IPS DF 6.9 (cell line): ENCODE measurements at places on chromosomes 2 and 18.
A peak's percentile ranks its signal among the peaks of the same experiment; 100 is the strongest.

DNA sequence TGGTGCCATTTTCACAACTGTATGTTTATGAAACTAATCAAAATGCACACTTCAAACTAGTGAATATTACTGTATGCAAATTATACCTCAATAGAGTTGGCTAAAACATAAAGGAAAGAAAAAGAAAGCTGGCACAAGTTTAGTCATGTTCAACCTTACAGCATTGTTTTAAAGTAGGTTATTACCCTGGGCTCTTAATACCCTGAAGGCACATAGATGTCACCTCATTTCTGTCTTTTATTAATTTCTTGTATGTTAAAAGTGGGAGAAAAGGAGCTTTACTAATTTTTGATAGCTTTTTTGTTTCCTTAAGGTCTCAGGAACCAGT lies 32.7 kb downstream of the TMEM131 start:
- no peak overlapping the region for H3K4me3 ChIP-seq
- no peak overlapping the region for H3K27ac ChIP-seq
- H3K27me3 ChIP-seq: no peaks in the 10 kb centered on the region

GRCh38 chr2:218859556-218859987 lies at the start of gene WNT6:
WNT6 (plus strand) TSS chr2:218859805; CDS start chr2:218860038, 233 bp downstream.
- H3K4me1 ChIP-seq: peaks cover 5% of the 10 kb centered on the region; the same call in 1 of the 2 replicates
- DNase-seq: no peak
- H3K27ac ChIP-seq: no peak within 1 kb of the TSS
- peaks cover 72% of the 10 kb centered on the region for H3K27me3 ChIP-seq
- no peaks in the 10 kb centered on the region for H3K36me3 ChIP-seq
- H3K4me3 ChIP-seq: peak within 1 kb of the TSS; percentile 20; the same call in 1 of the 2 replicates

DNA sequence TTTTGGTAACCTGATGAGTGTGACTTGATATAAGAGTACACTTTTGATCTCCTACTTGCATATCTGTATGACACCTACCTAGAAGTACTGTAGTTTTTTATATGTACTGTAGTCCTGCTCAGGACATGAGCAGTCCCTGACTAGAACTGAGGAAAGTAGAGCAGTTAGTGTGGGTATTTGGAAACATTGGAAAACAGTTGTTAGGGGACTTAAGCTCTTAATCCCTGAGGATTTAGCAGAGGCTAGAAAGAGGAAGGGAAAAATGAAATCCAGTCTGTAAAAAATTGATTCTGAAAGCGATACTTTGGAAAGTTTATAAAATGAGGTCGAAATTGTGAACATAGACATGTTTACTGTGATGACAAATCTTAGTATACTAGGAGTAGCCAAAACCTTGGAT lies 125.6 kb downstream of the NCOA1 start:
- no peaks in the 10 kb centered on the region for H3K36me3 ChIP-seq
- no peaks in the 10 kb centered on the region for H3K27me3 ChIP-seq
- no peak overlapping the region for H3K4me3 ChIP-seq
- H3K27ac ChIP-seq: no peak overlapping the region
- no peak for DNase-seq

GRCh38 chr2:148282201-148282600 lies 261.3 kb downstream of the MBD5 start:
- no peak overlapping the region for H3K27ac ChIP-seq
- H3K4me1 ChIP-seq: no peaks in the 10 kb centered on the region
- no peak overlapping the region for H3K4me3 ChIP-seq
- DNase-seq: no peak
- no peaks in the 10 kb centered on the region for H3K36me3 ChIP-seq

DNA sequence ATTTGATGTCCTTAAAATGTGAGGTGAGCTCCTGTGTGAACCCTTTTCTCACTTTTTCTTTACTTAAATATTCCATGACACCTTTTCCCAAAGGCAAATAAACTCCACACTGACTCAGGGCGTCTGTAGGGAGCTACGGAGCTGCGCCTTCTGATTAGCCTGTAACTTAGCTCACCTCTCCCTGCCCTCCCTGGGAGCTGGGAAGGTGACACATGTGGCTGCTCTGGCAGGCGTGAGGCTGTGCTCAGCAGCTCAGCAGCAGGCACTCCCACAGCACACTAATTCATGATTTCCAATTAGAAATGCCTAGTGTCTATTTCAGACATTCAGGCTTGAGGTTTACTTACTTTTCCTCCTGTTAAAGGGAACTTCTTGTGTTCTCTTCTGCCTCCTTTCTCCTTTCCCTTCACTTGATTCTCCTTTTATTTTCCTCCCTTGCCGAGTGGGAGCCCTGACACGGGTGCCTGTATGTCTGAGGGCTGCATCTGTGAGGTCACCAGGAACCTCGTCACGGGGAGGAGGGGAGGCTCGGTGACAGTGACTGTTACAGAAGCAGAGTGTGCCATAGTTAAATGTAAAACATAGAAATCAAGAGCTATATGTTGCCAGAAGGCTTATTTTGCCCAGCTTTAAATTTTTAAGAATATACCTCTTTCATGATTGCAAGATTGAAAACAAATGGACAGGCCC lies 437.1 kb downstream of the DCDC2C start:
- no peak for DNase-seq
- H3K27ac ChIP-seq: no peak overlapping the region
- no peaks in the 10 kb centered on the region for H3K36me3 ChIP-seq
- H3K4me1 ChIP-seq: no peaks in the 10 kb centered on the region
- no peaks in the 10 kb centered on the region for H3K27me3 ChIP-seq
- H3K4me3 ChIP-seq: no peak overlapping the region

DNA sequence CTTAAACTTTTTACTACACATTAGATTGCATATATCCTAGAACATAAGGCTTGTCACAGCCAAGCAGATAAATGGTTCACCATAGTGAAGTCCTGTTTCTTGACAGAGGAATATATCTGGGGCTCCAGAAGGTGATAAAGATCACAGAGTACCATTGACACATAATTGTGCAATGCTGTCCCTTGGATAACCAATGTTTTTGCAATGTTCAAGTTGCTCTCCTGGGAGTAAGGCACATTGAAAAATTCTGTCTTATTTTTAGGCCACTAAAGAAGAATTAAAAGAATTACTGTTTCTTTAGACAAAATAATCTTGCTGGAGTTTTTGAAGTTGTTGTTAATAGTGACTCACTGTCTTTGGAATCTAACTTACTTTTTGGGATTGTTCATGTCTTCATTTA lies 1132.8 kb downstream of the LRP1B start:
- H3K27me3 ChIP-seq: no peaks in the 10 kb centered on the region
- H3K4me1 ChIP-seq: no peaks in the 10 kb centered on the region
- no peak for DNase-seq

GRCh38 chr2:185127412-185127811 lies 529.1 kb downstream of the ZNF804A start:
- no peaks in the 10 kb centered on the region for H3K4me1 ChIP-seq
- H3K27me3 ChIP-seq: no peaks in the 10 kb centered on the region
- H3K36me3 ChIP-seq: no peaks in the 10 kb centered on the region
- no peak overlapping the region for H3K27ac ChIP-seq
- DNase-seq: no peak

DNA sequence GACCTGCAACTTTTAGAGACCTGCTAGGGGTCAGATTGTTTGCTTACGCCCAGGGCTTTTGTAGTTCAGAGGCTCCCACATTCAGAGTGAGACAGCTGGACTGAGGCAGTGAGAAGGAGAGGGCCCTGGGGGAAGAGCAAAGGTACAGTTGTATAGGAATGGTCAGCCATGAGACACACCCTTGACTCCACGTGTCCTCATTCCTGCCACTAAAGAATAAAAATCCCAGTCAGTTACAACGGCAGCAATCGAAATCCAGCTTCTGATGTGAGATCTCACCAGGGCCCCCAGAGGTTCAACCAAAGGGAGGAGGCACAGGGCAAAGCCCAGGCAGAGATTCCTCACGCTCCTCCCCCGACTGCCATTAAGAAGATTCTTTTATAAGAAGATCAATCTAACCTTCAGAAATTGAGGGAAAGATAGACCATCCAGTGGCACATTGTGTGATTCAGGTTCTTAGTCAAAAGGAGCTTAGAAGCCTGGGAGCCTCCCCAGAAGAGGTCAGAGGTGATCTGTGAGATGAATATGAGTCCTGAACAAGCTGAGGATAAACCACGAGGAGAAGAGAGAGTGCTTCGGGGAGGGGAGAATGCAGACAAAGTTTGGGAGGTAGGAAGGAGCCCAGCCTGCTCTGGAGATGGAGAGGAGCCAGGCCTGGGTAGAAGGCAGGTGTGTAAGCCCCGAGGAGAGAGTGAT lies 317.0 kb downstream of the CYP26B1 start:
- H3K27ac ChIP-seq: no peak overlapping the region
- H3K27me3 ChIP-seq: no peaks in the 10 kb centered on the region
- no peaks in the 10 kb centered on the region for H3K4me1 ChIP-seq
- H3K36me3 ChIP-seq: no peaks in the 10 kb centered on the region
- no peak overlapping the region for H3K4me3 ChIP-seq

DNA sequence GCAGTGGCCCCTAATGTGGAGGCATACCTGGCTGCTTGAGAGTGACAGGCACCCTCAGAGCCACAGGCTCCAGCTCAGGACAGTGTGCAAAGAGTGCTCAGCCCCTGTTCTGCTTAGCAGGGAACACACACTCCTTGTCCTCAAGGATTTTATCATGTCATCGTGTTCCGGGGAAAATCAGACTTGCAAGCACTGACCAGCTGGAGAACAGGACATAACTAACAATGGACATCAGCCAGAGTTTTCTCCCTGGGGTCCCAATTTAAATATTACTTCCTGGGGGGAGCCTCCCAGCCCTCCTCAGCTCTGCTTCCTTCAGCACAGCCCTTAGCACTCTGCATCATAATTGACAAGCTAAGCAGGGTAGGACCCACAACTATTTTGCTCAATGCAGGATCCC lies 175.4 kb upstream of the ACAA2 start:
- H3K4me3 ChIP-seq: no peak overlapping the region
- no peak overlapping the region for H3K27ac ChIP-seq
- peaks cover 8% of the 10 kb centered on the region for H3K4me1 ChIP-seq
- H3K36me3 ChIP-seq: no peaks in the 10 kb centered on the region
- peak; percentile 9 for DNase-seq

DNA sequence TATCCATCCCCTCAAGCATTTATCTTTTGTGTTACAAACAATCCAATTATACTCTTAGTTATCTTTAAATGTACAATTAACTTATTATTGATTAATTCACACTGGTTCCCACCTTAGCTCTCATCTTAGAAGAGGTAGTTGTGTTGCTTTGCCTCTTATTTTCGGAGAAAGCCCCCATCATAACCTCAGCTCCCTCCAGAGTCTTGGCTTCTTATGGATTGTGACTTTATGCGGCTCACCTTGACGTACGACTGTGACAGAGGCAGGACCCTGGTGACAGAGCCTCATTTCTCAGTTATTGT lies 132.9 kb downstream of the SPTBN1 start:
- H3K27me3 ChIP-seq: no peaks in the 10 kb centered on the region
- H3K36me3 ChIP-seq: 0 out of 2 replicates have a peak, but pooled peaks cover 2% of the 10 kb centered on the region
- no peak overlapping the region for H3K4me3 ChIP-seq

GRCh38 chr2:201532686-201533304 lies 81.3 kb downstream of the STRADB start:
- no peak for DNase-seq
- no peak overlapping the region for H3K4me3 ChIP-seq
- H3K36me3 ChIP-seq: no peaks in the 10 kb centered on the region
- H3K27me3 ChIP-seq: no peaks in the 10 kb centered on the region
- no peaks in the 10 kb centered on the region for H3K4me1 ChIP-seq
- no peak overlapping the region for H3K27ac ChIP-seq

DNA sequence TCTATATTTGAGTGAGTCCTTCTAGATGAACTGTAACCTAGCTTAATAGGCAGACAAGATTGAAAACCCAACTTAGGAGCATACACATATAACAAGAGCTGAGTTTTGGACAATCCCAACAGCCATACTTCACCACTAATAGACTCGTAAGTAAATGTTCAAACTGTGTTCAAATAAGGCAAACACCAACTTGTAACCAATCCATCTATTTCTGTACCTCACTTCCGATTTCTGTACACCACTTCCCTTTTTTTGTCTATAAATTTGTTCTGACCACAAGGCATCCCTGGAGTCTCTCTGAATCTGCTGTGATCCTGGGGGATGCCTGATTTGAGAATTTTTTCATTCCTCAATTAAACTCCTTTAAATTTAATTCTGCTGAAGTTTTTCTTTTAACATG lies 1149.1 kb upstream of the NRXN1 start:
- no peak for DNase-seq
- H3K4me1 ChIP-seq: no peaks in the 10 kb centered on the region
- H3K27ac ChIP-seq: no peak overlapping the region

DNA sequence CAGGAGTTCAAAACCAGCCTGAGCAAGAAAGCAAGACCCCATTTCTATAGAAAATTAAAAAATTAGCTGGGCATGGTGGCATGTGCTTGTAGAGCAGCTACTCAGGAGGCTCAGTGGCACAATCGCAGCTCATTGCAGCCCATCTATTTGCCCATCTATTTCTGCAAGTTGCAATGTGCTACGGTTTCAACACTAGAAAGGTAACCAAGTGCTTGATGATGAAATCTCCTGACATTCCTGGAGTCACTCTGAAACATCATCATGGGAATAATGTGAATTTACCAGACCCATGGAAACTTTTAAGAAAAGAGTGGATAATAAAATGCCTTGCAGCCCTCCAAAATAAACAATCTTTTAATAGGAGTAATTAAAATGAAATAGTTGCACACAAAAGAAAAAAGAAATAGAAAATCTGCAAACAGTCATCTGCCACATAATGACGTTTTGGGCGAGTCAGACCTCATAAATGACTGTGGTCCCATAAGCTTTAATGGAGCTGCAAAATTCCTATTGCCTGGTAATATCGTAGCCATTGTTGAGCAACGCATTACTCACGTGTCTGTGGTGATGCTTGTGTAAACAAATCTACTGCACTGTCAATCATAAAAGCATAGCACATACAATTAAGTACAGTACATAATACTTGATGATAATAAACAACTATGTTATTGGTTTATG lies 46.6 kb upstream of the AMMECR1L start:
- no peak overlapping the region for H3K27ac ChIP-seq
- H3K36me3 ChIP-seq: no peaks in the 10 kb centered on the region
- DNase-seq: no peak
- no peaks in the 10 kb centered on the region for H3K4me1 ChIP-seq
- no peak overlapping the region for H3K4me3 ChIP-seq

- no peak overlapping the region for H3K4me3 ChIP-seq
- H3K27ac ChIP-seq: no peak overlapping the region
- H3K27me3 ChIP-seq: no peaks in the 10 kb centered on the region
- DNase-seq: no peak
Measured at GRCh38 chr2:45818591-45818990, 167.1 kb downstream of the PRKCE start.
